ENCODE measurements at places on chromosomes 2 and 18.

GRCh38 chr2:43819491-43820163, 19.0 kb downstream of the ABCG5 start:
- DNase-seq = no peak

DNA sequence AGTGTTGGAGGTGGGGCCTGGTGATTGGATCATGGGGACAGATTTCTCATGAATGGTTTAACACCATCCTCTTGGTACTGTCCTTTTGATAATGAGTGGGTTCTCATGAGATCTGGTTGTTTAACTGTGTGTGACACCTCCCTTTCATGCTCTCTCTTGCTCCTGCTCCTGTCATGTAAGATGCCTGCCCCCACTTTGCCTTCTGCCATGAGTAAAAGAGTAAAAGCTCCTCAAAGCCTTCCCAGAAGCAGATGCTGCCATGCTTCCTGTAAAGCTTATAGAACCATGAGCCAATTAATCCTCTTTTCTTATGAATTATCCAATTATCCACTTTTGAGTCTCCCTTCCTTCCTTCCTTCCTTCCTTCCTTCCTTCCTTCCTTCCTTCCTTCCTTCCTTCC, 317.7 kb downstream of the RDH14 start:
- DNase-seq = no peak

- DNase-seq = no peak
Measured at GRCh38 chr2:215436705-215437565, 1.1 kb upstream of the FN1 start.

- DNase-seq = no peak
Measured at GRCh38 chr18:54222922-54223567, 1.4 kb downstream of the MBD2 start.

DNA sequence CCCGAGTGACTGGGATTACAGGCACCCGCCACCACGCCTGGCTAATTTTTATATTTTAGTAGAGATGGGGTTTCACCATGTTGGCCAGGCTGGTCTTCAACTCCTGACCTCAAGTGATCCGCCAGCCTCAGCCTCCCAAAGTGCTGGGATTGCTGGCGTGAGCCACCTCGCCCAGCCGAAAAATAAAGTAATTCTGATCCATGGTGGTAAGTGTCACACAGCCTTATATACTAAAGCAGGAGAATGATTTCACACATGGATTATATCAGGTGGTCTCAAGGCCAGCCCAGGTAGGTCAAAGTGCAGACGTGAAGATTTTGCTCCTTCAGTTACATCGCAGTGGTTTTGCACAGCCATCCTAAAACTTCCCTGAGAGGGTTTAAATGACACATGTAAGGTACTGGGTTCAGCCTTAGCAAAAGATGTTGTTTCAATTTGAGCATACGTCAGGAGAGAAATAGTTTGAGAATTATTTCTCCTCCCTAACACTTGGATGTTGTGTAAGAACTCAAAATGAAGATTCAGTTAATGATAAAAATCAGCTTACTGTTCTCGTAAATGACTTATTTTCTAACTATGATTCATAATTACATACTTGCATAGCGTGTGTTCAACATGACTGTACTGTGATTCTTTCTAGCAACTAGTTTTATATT, 93.0 kb upstream of the SLC39A10 start:
- no peak for DNase-seq

DNA sequence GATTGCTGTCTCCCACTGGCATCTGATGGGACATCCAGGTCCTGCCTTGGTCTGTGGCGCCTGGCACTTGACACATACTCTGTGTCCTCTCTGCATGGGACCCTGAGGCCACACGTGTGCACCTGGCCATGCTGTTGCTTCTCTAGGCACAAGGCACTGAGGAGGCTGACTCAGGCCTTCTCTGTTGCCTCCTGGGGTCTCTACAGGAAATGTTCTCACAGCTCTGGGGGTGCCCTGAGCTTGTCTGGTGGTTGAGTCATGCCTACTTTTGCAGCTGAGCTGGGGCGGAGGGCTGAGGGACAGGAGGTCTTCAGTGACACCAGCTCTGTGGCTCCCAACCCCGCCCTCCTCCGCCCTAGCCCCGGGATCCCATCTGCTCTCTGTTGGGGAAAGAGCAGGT, 207.0 kb upstream of the HS6ST1 start:
- DNase-seq = no peak

DNA sequence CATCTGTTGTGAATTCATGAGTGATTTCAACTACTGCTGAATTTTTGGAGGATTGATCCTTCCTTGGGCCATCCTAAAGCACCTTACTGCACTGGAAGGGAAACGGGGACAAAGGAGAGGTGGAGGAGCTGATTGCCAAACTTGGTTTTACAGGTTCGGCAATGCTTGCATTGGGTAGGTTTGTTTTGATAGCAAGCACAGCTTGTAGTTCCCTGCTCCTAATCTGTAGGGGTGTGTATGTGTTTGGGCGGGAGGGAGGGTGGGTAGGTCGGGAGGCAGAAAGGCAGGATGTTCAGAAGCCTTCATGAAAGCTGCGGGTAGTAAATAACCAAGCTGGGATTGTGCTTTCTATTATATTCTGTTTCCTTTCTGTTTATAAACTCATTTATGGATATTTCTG, 24.6 kb downstream of the PHLPP1 start:
- DNase-seq = no peak
